ENCODE measurements at places on chromosomes 7 and 10.

DNA sequence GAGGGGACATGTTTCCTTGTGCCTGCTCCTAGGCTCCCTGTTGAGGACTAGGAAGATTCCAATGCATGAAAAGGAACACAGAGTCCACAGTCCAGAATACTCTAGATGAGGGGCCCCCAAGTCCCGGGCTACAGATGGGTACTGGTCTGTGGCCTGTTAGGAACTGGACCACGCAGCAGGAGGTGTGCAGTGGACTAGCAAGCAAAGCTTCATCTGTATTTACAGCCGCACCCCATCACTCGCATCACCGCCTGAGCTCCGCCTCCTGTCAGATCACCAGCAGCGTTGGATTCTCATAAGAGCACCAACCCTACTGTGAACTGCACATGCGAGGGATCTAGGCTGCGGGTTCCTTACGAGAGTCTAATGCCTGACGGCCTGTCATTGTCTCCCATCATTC is 233.0 kb upstream of the MKLN1 start:
- no peak for DNase-seq

DNA sequence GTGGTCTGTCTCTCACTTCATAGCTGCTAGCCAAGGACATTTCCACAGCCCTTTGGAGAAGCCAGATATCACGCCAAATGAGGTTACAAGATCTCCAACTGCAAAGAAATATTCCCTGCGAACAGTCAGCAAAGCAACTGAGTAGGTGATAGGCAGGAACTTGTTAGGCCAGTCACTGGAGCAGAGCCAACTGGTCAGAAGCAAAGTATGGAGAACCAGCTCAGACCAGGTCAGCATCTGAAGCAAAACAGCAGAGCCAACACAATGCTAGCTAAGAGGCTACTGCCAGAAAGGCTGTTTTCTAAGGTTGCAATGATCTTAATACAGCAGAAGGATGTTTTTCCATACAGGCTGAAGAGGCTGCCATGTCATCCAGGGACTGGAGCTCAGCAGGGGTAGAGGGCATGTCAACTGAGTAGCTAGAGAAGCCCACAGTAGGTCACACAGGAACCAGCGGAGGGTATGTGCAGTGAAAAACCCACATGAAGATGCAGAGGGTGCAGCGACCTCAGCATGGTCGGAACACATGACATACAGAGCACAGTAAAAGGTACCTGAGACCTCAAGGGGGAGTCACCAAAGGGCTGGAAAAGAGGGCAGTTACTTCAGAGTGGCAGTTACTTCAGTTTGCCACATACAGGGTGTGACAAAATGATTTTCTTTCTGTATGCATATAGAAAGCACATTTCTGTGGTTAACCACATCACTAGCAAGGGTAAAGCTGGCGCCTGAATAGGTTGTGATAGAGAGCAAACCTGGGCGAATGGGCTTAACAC is 8.9 kb downstream of the SEC31B start:
- peak; percentile 26 for DNase-seq

DNA sequence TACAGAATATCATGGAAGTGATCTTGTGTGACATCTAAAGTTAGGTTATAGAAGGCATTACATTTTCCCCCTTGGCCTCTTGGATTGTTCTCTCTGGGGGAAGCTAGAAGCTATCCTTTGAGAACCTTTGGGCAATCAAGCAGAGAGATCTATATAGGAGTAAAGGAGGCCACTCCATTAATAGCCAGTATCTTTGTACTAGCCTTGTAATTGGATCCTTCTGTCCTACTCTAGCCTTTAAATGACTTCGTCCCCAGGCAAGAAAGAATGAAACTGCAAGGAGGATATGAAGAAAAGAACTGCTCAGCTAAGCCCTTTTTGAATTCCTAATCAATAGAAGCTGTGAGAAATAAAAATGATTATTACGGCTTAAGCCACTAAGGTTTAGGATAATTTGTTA is 230.9 kb downstream of the AGMO start:
- no peak for DNase-seq

GRCh38 chr7:124208173-124208572 is 175.3 kb upstream of the TMEM229A start:
- DNase-seq, result no peak

GRCh38 chr10:89384474-89385340 is 6.9 kb downstream of the IFIT1B start:
- no peak for DNase-seq
